Eye (tissue), 1 donor: ENCODE measurements at places on chromosomes 7 and 10.

- DNase-seq = no peak
Measured at GRCh38 chr10:73648975-73649829, 6.6 kb downstream of the SYNPO2L start.

DNA sequence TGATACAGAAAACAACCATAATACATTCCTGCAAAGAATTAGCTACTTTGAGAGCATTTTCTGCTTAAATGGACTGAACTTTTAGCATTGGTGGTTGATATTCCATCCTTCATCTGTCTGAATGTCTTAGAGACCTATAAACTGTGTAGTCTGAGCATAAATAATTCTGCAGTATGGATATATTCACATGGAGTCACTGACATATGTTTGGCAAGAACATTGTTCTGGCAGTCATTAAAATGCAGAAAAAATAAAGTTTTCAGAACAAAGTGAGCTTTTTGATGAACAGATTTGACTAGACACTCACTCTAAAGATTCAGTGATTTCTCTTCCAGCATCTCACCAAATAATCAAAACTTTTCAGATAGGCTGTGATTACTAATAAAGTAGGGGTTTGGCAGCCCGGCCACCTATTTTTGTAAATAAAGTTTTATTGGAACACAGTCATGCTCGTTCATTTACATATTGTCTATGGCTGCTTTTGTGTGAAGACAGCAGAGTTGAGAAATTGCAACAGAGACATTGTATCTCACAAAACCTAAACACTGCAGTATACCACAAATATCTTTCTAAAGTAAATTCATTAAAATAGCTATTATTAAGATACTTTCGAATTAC lies 44.1 kb upstream of the RAPGEF5 start:
- DNase-seq = no peak

- DNase-seq = no peak
Measured at GRCh38 chr7:46663025-46663424, 742.0 kb upstream of the IGFBP3 start.

DNA sequence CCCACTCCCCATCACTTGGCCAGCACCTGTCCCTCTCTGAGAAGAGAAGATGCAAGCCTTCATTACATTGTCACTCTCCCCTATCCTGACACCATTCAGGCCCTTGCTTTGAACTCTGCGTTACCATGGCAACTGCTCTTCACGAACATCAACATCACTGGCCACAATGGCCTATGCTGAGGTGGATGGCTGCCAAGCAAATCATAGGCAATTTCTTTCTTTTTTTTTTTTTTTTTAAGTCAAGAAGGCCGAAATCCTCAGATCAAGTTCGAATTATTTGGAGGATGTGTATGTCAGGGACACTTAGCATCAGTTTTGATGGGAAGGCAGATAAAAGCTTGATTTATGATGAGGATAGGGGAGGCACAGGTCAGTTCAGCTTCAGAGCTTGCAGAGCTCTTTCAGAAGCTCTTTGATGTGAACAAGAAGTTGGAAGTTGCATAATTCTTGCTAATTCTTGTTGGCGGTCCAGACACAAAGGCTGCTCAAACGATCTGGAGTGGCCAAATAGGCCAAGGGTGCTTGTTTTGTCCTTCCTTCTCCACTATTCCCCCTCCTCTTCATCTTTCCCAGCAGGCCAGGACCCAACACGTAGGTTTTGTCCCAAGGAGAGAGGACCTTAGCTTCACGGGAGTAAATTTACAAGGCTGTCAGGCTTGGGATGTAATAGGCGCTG lies 179.9 kb upstream of the NPVF start:
- DNase-seq = peak; percentile 78

GRCh38 chr7:22672846-22673680 lies 53.9 kb upstream of the IL6 start:
- no peak for DNase-seq

DNA sequence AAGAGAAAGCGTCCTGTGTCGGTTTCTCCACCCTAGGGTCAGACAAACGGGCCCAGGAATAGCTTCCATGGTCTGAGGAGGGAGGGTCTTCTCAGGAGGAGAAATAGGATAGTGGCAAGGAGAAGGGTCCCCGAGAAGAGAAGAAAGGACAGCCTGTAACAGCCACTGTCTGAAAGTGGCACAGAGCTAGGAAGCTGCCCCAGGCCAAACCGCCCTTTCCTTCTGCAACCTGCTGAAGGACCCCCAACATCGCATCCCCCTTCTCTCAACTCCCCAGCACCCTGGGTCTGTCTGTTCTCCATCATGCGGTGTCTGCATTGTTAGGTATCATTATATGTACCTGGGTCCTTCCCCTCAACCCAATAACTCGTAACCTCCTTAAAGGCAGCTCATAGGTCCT lies 47.1 kb downstream of the COL17A1 start:
- DNase-seq = no peak

GRCh38 chr7:33728873-33729551 lies 176.3 kb upstream of the BMPER start:
- no peak for DNase-seq

DNA sequence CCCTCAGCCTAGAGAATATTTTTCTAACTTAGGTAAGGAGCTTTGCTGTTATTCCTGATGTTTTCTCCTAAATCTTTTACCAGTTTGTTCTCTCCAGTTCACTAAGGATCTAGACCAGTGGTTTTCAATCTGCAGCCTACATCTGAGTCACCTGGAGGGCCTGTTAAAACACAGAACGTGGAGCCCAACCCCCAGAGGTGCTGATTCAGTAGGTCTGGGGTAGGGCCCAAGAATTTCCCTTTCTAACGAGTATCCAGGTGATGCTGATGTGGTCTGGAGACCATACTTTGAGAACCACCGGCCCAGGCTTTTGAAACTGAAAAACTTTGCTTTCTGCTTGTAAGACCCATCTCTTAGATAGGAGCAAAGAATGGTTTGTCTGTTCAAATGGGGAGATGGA lies 51.2 kb upstream of the KMT2E start:
- DNase-seq = no peak

DNA sequence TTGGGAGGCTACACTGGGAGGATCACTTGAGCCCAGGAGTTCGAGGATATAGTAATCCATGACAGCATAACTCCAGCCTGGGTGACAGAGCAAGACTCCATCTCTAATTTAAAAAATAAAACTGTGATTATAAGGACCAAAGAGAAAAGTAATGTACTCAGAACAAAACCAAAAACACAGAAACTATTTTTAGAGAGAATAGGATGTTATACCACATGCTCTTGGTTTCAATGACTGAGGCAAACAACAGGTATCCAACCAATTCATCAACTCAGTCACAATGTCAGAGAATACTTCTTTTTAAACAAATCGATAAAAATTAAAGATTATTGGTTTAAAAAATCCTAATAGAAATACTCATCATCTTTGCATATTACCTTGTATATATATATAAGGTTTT lies 186.7 kb downstream of the TPK1 start:
- DNase-seq = no peak

GRCh38 chr10:118472415-118473304 lies 122.8 kb downstream of the PRLHR start:
- DNase-seq = peak; percentile 36

DNA sequence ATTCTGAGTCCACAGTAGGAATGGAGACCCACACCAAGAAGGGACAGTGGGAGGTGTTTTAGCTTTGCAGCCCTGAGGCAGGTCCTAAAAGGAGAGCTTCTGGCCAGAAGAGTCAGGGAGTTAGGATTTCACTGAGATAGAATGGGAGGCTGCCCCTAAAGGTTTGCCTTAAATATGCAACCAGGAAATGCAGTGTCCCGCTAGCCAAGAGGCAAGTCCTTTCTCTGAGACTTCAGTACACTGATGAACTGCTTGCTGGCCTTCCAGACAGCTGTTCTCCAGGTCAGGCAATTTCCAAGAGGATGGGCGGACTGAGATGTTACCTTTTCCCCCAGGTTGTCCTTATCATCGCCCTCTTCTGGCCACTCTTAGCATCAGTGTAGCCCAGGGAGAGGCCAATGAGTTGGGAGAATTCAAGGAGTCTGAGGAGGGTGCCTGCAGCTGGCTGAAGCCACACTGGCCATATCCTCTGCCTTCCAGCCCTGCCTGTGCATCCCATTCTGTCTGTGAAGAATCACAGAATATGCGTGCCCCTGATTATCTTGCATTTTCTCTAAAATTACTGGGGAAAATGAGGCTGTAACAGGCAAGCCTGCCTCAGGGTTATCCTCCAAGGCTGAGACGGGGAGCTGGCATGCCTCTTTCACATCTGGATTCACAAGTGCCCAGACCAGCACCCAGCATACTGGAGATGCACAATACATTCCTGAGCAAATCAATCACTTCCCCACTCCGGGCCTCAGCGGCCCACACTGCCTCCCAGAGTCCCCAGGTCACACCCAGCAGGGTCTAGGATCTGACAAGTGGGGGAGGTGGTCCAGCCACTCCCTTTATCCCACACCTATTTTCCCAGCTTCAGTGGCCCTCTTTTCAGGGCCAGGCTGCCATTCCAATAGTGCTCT lies 2.4 kb downstream of the TLL2 start:
- DNase-seq = peak; percentile 54

DNA sequence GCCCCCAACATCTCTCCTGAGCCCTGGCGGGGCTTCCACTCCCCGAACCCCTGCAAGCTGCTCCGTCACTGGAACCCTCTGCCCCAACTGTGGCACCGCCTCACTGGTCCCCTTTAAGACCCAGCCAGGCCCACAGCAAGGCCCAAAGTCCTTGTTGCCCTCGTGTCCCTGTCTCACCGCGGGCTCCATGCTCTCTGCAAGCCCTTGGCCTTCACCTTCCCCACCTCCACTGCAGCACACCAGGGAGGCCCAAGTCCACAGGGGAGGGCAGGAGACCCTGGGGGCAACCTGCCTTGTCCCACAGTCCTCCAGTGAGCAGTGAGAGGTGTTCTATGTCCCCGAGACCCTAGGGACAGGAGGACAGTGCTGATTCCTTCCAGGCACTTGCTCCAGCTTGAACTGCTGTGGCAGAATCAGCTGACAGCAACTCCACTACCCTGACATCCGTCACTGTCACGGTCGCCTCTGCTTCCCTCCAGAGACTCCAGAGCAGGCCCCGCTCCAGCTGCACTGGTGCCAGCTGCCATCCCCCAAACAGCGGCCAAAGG lies 105.3 kb downstream of the CYTH3 start:
- peak; percentile 55 for DNase-seq

- DNase-seq = no peak
Measured at GRCh38 chr10:44340557-44340956, 44.3 kb downstream of the CXCL12 start.

- DNase-seq = no peak
Measured at GRCh38 chr10:48514255-48514654, 90.6 kb downstream of the ARHGAP22 start.

DNA sequence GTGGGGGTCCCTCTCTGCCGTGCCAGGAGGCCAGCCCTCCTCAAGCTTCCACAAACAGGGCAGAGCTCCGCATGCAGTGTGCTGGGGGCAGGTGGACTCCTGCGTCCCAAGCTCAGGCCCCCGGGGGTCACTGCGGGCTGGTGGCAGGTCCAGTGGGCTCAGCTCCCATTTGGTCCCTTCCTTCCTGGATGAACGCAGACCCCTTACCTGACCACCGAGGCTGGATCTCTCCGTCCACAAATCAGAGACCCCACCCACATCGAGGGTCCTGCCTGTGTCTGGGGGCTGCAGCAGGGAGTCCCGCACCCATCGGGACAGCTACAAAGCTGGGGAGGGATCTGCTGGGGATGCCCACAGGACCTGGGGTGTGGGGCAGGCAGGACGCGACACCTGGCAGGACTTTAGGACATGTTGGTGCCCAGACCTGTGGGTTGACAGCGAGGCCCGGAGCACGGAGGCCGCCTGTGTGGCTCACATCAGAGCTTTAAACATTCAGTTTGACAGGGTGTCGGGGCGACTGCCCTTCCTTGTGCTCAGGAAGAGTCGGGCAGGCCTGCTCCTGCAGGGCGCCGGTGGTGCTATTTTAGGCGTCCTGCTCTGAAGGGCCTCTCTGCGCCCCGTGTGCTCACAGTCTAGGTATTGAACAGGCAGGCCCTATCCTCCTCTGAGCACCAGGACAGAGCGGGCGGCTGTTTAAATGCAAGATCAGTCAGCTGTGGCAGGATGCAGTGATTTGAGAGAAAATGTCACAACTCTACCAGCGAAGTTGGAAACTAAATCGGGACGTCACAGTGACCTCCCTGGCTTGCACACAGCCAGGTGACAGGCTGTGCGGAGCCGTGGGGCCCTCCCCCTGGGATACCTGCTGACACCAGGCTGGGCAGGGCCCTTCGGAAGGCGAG lies 15.9 kb upstream of the CFAP46 start:
- no peak for DNase-seq

DNA sequence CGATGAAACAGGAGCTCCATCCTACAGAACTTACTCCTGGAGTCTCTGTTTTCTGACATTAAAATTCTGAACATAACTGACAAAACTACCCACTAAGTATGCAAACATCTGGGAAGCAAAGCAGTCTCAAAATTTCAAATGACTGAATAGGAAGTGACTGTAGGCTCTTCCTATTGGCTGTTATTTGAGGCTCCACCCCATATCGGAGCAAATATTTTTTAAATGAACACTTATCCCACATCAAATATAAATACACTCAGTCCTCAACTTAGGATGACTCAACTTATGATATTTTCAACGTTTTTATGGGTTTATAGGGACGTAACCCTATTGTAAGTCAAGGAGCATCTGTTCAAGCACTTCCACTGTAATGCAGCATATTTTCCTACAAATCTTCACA lies 8.8 kb downstream of the HSPA12A start:
- no peak for DNase-seq

GRCh38 chr10:93379731-93380575 lies 102.2 kb downstream of the MYOF start:
- DNase-seq = no peak

- no peak for DNase-seq
Measured at GRCh38 chr7:158443688-158444483, 143.7 kb downstream of the PTPRN2 start.

DNA sequence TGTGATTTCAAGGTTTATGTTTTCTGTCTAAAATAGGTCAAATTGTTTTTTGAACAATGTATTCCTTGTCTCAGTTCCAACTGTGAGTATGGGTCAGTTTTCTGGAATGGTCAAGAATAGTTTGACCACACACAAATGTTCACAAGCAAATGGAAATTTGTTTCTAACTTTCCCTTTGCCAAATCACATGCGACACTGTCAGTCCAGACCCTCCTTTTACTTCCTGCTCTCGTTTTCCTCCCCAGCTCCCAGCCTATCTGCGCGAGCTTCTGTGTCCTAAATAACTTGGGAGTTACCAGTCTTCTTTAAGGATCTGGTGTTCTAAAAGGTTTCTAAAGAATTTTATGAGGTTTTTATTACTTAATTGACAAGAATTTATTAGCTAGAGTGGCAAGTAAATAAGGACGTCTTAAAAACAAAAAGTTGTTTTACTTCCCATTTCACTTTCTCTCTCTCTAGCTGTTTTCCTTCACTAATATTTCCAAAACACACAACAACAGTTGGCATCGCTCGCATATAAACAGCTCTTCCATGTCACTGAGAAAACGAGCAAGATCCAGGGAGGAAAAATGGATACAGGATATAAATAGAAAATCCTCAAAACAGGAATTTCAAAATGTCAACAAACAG lies 266.1 kb upstream of the KLF6 start:
- DNase-seq = no peak
